ENCODE measurements at places on chromosomes 4 and X. TPM values are rescaled to one million over a fixed set of nuclear protein-coding genes. Genes with fewer than 3 reads are reported as not detected.
A peak's percentile ranks its signal among the peaks of the same experiment; 100 is the strongest.

The TMSB15C gene
- 18.3 TPM for polyA plus RNA-seq

The HADH gene
- 93.0 TPM for polyA plus RNA-seq

The NIPAL1 gene
- 9.7 TPM for polyA plus RNA-seq

The PDE5A gene
- polyA plus RNA-seq: 36.6 TPM

The SATL1 gene
- 0.92 TPM for polyA plus RNA-seq

The C1QTNF7 gene
- 19.0 TPM for polyA plus RNA-seq

The SCML2 gene
- 11.4 TPM for polyA plus RNA-seq

The ATP6AP2 gene
- 191 TPM for polyA plus RNA-seq

The GLRB gene
- 11.8 TPM for polyA plus RNA-seq

DNA sequence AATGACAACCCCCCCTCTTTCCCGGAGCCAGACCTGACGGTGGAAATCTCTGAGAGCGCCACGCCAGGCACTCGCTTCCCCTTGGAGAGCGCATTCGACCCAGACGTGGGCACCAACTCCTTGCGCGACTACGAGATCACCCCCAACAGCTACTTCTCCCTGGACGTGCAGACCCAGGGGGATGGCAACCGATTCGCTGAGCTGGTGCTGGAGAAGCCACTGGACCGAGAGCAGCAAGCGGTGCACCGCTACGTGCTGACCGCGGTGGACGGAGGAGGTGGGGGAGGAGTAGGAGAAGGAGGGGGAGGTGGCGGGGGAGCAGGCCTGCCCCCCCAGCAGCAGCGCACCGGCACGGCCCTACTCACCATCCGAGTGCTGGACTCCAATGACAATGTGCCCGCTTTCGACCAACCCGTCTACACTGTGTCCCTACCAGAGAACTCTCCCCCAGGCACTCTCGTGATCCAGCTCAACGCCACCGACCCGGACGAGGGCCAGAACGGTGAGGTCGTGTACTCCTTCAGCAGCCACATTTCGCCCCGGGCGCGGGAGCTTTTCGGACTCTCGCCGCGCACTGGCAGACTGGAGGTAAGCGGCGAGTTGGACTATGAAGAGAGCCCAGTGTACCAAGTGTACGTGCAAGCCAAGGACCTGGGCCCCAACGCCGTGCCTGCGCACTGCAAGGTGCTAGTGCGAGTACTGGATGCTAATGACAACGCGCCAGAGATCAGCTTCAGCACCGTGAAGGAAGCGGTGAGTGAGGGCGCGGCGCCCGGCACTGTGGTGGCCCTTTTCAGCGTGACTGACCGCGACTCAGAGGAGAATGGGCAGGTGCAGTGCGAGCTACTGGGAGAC, 1.6 kb downstream of the PCDH10 start:
- no peak for DNase-seq

DNA sequence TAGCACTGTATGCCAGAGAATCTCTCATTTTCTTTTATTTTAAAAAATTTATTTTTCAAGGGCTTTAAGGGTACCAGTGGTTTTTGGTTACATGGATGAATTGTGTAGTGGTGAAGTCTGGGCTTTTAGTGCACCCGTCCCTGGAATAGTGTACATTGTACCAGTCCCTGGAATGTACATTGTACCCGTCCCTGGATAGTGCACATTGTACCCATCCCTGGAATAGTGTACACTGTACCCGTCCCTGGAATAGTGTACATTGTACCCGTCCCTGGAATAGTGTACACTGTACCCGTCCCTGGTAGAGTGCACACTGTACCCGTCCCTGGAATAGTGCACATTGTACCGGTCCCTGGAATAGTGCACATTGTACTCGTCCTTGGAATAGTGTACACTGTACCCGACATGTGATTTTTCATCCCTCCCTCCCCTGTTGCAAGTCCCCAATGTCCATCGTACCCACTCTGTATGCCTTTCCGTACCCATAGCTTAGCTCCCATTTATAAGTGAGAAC, 56.1 kb upstream of the HELT start:
- DNase-seq: no peak

DNA sequence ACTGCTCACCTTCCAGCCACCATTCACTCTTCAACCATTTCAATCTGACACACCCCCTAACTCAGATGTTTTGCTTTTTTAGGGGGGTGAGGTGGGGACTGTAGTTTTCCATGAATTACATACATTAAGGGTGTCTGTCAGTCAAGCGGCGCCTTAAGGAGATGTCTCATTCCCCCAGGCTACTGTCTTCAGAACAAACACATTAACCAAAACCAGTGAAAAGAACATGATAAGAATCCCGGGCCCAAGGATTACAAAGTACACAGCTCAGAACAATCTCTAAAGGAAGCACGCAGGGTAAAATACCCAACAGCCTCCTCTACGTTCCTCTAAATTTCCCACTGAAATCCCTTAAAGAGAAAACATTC, 62.5 kb upstream of the IRF2 start:
- DNase-seq: no peak

GRCh38 chrX:124504111-124504983, 158.0 kb downstream of the SH2D1A start:
- no peak for DNase-seq

DNA sequence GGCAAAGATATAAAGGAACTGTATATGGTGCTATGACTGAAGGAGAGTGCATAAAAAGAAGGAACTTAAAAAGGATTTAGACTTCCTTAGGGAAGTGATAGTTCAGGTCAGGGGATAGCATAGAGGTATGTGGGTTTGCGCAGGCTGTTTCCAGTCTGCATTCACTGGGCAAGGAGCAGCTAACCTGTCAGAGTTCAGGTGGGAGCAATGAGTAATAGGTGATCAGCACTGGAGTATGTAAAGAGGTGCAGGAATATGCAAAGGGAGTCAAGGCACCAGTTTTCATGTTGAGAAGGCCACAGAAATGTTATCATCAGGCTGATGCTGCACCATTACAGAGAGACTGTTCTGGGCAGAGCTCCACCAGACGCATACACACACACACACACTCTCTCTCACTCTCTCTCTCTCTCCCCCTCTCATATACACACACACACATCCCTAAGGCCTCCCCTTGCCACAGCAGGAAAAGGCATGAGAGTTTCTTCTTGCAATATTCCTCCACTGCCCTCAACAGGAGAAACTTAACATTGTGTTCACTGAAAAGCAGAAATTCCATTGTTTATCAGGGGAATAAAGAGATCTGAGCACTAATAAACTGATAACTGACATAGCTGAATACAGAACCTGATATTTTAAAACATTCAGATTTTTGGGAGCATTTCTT, 256.4 kb upstream of the GRID2 start:
- peak; percentile 5 for DNase-seq

- DNase-seq: no peak
Measured at GRCh38 chr4:41296995-41297394, 40.3 kb downstream of the UCHL1 start.

DNA sequence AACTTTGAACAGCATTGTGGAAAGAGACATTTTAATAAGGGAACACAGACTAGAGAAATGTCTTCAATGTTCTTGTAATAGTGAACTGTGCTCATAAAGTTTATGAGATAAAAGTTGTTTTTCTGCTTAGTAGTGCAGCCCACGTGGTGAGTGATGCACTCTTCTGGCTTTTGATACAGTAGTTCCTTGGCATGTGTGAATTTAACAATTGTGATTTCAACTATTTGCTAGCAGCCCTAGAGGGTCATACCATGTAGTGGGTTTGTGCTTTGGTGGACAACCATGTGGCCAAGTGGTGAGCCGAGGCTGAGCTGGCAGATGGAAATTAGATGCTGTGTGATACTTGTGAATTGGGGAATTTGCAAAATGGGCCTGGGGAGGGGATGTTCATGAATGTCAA, 116.2 kb upstream of the SLC4A4 start:
- DNase-seq: no peak

DNA sequence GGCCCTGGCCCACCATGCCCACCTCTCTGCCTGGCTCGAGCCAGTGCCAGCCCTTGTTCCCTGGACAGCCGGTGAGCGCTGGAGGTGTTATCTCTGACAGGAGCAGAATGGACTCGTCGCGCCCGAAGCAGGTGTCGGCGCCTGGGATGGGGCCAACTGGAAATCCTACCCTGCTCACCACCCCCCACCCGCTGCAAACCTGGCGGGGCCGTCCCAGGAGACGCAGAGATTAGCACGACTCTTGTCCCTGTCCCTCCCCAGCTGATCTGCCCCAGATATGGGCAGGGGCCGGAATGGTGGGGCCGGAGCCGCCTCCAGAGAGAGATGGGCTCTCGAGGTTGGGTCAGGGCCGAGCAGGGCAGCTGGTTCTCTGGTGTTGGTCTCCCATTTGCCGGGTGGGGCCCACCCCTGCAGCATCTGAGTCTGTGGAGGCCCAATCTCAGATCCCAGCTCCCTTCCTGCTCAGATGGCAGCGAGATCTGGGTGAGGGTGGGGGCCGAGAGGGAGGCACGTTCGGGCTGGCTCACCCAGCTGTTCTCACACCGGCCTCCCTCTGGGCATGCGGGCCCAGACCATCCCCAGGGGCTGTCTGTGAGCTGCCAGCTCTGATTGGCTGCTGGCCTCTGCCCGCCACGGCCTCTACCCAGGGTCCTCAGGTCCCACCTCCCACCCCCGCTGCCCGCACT, 20.1 kb upstream of the FGFR3 start:
- no peak for DNase-seq

DNA sequence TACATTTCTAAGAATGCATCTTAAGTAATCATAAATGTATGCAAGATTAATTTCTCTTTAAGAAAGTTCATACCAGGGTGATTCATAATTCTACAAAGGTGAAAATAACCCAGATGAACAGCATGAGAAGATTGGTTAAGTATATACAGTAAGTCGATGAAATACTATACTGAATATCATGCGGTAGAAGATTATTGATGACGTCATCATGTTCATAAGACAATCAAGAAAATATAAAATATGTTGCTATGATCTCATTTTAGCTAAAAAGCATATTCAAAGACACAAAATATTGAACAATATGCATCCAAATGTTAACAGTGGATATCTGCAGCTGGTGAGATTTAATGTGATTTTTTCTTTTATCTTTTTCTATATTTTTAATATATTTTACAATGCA, 312.0 kb upstream of the FGF13 start:
- no peak for DNase-seq

DNA sequence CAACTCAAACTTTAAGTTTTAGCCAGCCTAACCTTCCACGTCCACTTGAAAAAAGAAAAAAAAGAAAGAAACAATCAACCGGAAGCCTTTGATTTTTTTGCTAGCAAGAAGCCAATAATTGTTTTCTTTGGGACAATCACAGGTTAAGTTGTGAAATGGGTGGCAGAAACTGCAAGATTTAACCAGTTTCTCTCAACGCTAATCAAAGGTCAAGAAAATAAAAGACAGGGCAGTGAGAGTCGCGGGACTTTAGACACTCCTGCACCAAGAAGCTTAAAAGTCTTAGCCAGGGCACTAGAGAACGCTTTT, 1.0 kb downstream of the ACSL1 start:
- DNase-seq: no peak

DNA sequence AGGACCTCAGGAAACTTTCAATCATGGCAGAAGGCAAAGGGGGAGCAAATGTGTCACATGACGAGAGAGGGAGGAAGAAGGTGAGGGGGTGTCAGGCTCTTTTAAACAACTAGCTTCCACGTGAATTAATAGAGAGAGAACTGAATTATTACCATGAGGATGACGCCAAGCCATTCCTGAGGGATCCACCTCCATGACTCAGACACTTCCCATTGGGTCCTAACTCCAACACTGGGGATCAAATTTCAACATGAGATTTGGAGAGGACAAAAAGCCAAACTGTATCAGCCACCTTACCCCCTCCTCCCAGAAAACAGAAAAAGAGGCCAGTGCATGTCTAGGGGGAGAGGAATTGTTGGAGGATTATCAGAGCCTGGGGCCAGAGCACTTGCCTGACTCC, 40.4 kb upstream of the LAS1L start:
- DNase-seq: no peak

- DNase-seq: no peak
Measured at GRCh38 chr4:754221-755120, 48.8 kb downstream of the PCGF3 start.

DNA sequence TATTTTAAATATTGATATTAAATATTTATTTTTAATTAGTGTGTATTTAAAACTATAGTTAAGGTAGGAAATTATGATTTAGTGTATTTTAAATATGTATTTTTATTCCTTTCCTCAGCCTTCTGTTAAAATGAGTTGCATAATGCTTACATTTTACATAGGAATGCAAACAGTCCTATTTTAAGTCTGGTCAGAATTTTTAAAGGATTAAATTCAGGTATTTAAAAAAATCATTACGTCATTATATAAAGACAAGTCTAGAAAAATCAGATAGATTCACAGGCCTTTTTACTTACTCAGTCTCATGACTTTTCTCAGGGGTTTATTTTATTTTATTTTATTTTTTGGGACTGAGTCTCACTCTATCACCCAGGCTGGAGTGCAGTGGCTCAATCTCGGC, 50.4 kb upstream of the RPA4 start:
- DNase-seq: no peak

DNA sequence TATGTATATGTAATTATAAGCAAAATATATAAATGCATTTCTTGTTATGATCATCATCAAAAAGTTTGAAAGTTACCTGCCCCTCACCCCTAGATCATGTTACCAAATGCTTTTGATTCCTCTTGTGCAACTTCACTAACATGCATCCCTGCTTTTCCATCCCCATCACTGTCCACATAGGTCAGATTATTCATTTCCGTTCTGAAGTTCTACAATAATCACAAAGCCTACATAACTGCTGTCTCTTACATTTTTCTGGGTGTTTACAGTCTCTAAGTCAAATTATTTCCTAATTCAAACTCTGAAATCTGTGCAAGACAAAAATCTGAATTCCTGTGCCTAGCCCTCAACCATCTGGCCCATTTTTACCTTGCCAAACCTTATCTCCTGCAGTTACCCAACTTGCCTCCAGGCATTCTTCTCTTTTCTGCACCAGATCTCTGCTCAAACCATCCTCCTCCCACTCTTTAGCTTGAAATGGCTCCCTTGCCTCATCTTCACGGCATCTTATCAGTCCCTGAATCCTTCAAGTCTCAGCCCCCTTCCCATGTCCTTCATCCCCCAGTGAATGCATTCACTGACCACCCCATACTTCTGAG, 42.4 kb upstream of the SLC39A8 start:
- no peak for DNase-seq

Measured in renal pelvis (tissue), 12 donors.